Activated CD8-positive, alpha-beta memory T cell treated with anti-CD3 and anti-CD28 coated beads for 1 hour (primary cell): ENCODE measurements at places on chromosomes 4 and X.

DNA sequence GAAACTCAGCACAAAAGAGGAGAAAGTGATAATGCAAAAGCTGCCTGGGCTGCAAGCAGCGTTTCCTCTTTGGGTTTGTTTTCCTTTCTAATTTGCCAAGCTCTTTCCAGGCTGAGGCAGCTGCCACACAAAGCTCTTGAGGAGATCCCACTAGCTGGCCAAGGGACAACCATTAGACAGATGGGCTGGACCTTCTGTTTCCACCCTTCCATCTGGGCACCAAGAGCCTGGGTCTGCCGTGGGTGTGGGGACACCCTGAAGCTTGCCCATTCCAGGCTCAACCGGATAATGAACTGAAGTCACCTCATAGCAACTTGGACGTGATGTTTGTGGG lies 194.6 kb upstream of the C1QTNF7 start:
- no peak for DNase-seq

- no peak for DNase-seq
Observed at GRCh38 chr4:30245140-30245539, 475.0 kb upstream of the PCDH7 start.

GRCh38 chr4:139785356-139785755 lies 119.7 kb downstream of the MGST2 start:
- no peak for DNase-seq

GRCh38 chr4:147334478-147334877 lies 146.4 kb upstream of the EDNRA start:
- no peak for DNase-seq

- no peak for DNase-seq
Observed at GRCh38 chr4:124481123-124481522, 231.4 kb downstream of the ANKRD50 start.

- no peak for DNase-seq
Observed at GRCh38 chr4:173280998-173281397, 53.2 kb downstream of the HMGB2 start.
